ENCODE measurements at places on chromosomes 7 and 10.

- peak; percentile 79 for DNase-seq
Observed at GRCh38 chr7:27179503-27180430, 5.3 kb downstream of the HOXA11 start.

- DNase-seq, result no peak
Observed at GRCh38 chr10:36738738-36739431, 386.5 kb upstream of the ANKRD30A start.

DNA sequence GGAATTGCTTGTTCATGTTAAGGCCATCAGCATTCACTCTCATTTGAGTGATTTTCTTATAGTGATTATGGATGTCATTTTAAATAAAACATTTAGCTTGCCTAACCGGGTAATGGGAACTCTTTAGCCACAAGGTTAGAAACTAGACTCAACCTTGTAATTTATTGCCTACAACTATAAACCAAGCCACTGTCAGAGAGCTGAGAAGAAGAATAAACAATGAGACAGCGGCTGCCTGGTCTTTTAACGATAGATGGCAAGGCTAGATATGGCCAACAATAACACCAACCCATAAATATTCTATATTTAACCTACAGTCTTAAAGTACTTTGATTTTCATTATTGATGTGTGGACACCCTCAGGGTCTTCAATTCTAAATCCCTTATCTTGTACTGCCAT is 27.8 kb upstream of the INHBA start:
- no peak for DNase-seq

- no peak for DNase-seq
Observed at GRCh38 chr7:20157456-20157855, 59.7 kb downstream of the MACC1 start.

DNA sequence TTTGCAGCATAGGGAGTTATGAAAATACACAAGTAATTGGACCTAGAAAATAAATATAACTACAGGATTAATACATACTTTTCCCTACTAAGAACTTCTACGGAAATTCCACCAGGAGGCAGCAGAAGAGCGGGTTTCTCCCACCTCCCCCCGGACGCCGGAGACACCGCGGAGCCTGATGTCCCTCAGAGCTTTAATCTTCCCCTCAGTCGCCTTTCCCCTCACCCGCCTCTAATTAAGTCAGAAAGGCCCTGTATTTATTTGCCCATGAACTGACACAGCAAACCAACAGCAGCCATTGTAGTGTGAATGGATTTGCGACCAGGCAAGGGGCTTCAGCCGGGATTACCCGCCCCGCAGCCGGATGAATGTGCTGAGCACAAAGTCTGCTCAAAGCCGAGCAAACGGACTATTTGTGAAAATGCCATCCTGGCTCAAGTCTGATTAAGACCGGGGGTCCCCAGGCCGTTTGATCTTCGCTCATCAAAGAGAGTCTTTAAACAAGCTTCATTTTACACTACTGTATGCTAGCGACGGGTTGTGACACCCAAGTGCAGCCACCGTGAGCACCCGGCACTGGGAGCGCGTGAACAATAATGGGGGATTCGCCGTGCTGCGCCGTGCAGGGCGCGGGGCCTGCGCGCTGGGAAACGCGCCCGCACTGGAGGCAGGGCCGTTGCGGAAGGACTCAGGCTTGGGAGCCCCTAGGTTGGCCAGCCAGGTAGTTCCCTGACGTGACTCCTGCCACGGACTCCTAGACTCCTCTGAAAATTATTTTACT is 5.6 kb upstream of the DKK1 start:
- DNase-seq, result no peak

DNA sequence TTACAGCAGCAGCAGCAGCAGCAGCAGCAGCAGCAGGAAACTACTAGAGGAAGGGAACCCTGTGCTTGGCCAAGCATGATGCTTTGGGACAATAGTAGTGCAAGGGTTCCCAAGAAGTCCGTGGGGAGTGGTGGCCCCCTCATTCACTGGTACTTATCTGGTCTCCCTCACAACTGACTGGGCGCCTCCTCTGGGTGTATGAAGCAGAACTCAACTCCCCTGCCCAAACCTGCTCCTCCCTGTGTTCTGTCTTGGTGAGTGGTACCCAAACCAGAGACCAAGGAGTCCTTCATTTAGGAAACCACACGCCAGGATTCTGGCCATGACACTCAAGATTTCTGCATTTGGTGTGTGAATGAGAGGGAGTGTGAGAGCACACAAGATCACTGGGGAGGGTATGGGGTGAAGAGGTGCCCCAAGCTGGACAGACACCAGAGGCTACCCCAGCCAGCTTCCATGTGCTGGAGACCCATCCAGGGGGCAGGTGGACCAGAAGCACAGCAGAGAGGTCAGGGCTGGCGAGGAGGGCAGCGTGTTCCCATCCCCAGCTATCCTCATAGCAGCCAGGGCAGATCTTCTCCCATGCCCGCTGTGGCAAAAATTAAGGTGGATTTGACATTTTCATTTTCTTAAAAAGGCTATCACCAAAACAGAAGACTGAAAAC is 10.6 kb upstream of the ZNF777 start:
- no peak for DNase-seq

DNA sequence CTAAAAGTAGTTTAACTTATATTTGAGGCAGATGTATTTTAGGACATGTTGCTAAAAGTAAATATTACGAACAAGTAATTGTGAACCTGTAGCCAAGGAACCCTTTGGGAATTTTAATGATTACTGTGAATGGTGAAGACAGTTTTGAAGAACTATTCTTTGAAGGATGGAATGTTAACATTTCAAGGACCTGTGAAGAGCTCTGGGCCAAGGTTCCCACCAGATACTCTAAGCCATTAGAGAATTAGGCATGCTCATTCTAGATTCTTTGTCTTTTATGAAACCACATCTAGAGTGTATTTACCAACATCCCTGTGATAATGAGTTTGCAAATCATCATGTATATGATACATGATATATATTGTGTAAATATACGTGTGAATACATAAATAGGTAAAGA is 99.8 kb downstream of the SEPTIN7 start:
- no peak for DNase-seq

DNA sequence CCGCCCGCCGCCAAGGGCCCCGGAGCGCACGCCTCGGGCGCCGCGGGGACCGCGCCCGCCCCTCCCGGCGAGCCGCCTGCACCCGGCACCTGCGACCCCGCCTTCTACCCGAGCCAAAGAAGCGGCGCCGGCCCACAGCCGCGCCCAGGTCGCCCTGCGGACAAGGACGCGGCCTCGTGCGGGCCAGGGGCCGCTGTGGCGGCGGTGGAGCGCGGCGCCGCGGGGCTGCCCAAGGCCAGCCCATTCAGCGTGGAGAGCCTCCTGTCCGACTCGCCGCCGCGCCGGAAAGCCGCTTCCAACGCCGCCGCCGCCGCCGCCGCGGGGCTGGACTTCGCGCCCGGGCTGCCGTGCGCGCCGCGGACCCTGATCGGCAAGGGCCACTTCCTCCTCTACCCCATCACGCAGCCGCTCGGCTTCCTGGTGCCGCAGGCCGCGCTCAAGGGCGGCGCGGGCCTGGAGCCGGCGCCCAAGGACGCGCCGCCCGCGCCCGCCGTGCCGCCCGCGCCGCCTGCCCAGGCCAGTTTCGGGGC is 3.5 kb downstream of the UNCX start:
- DNase-seq, result no peak

- no peak for DNase-seq
Observed at GRCh38 chr7:68393051-68393450, 1205.2 kb upstream of the AUTS2 start.

DNA sequence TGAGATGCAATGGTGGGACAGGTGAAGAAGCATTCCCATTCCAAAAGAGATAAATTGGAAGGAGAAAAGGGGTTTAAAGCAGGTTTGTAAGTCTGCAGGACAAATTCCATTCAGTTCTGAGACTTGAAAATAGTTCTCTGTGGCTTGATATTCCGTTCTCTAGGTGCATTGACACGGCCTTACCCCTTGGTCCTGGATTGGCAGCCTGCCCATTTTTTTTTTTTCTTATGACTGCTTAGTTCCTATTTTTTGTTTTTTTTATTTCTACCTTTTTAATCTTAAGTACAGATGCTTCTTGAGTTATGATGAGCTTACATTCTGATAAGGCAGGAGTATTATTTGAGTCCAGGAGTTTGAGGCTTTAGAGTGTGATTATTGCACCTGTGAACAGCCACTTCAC is 70.6 kb downstream of the MLLT10 start:
- no peak for DNase-seq

DNA sequence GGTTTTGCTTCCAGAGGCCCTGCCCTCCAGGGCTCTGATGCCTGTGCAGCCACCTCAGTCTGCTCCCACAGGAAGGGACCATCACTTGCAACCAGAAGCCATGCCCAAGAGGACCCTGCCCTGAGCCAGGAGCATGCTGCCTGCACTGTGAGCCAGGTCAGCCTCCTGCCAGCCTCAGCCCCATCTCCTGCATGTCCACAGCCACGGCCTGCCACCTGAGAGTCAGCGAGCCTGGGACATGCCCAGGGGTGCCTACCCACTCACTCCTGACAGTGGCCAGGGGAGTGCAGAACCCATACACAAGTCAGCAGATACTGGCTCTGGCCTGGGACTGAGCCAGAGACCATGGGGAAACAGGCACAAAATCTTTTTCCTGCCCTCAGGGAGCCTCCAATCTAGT is 6.6 kb upstream of the KCP start:
- no peak for DNase-seq

DNA sequence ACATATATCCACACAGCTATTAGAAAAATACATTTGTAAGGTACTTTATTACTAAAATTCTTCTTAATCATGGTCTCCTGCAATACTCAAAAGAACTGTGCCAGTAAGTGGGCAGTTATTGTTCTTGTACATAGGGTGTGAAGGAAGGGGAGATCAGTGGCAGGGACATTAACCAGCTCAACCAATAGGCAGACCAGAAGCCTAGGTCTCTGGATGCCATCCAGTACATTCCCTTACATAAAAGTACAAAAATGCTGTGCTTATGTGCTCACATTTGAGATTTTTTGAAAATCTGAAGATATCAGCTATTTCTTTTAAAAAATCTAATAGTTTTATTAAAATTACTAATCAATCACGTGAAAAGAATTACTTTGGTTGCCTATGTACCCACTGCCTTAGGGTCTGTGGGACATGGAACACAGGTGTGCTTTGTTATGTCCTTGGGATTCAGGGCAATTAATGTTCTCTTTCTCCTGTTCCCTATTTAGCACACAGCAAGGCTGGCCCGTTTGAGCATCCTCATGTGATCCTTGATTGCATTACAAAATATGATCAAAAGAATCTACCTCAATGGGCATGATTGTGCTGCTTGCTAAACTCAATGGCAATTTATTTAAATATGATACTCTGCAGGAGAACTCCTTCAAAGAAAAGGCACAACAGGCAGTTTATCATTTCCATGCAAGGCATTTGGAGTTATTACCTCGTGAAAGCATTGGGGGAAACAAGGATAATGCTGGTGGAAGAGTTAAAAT is 22.7 kb downstream of the TWIST1 start:
- no peak for DNase-seq

DNA sequence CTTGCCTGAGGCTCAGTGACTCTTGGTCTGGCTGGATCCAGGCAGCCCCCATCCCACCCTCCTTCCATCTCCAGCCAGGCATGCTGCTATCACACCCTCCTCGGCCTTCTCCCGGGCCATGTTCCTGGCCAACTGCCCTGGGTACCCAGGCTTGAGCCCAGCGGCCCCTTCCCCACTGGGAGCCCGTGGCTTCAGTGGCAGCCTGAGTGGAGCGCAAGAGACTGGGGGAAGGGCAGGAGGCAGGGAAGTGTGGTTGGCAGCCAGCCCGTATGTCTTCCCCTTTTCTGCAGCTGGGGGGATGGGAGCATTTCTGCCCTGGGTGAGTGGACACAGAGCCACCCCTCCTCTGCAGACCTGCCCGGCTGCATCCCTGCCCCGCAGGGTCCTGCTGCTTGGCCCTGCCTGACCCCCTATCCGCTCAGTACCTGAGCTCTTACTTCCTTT is 148.5 kb downstream of the ARHGAP22 start:
- DNase-seq, result no peak

DNA sequence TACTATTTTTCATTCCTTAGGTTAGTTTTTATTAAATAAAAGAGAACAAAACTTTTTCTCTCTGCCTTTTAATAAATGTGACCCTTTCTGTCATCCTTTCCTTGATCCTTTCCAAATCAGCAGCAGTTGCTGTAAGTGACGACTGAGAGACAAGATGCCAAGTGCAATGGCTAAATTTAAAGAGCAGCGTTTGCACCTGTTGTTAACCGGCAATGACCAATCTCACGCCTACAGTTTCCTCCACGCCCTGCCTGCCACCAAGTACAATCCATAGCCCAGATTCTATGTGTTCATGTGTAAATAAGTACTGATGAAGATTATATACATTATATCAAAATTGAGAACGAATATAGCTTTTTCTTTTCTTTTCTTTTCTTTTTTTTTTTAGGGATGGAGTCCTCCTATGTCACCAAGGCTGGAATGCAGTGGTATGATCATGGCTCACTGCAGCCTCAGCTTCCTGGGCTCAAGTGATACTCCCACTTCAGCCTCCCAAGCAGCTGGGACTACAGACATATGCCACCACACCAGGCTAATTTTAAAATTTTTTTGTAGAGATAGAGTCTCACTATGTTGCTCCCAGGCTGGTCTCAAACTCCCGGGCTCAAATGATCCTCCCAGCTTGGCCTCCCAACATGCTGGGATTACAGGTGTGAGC is 6.5 kb upstream of the MCU start:
- no peak for DNase-seq

GRCh38 chr10:73439605-73440312 is 6.4 kb upstream of the MSS51 start:
- peak; percentile 52 for DNase-seq

DNA sequence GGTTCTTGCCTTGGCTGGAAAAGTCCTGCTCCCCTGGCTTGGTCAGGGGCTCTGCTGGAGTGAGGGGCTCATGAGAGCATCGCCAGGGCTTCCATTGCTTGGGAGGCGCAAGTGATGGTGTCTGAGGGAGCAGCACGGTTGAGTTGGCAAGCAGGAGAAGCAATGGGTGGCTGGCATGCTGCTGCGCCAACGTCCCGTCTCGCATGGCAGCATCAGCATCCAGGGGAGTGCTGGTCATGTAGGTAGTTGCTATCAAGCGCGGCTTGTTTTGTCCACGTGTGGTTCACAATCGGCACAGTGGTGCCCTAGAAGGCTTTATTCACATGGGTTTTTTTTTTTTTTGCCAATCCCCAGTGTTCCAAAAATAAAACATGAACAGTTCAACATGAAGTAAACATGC is 3.8 kb downstream of the PYROXD2 start:
- no peak for DNase-seq

DNA sequence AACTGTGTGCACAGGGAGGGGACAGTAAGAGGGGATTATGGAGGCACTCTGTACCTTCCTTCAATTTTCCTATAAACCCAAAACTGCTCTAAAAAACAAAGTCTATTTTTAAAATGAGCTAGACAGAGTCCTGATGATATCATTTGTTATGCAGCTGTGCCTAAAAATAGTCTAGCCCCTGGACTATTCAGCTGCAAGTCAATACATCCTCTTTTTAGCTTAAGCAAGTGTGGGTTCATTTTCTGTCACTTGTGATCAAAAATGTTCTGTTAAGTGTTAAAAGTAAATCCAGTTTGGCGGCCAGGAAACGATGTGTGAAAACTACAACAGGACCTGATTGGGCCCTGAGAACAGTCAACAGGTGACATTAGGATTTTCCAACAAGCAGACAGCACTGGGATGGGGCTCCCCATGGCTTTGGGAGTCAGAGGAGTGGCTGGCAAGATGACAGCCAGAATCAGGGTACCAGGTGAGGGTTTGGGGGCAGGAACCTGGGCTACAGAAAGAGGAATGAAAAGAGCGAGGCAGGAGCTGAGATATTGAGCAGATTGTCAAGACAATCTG is 33.9 kb downstream of the FAM107B start:
- DNase-seq, result no peak

Data from stromal cell of bone marrow (primary cell).